ENCODE measurements at places on chromosomes 4 and X. TPM values are rescaled to one million over a fixed set of nuclear protein-coding genes. Genes with fewer than 3 reads are reported as not detected.

The PCSK1N gene
- total RNA-seq, result not detected

The TCP11X2 gene
- total RNA-seq, result not detected

The SPIN2A gene
- total RNA-seq, result 0.99 TPM

The CNGA2 gene
- total RNA-seq, result not detected

The WDFY3 gene
- total RNA-seq, result 72.7 TPM

The SMIM10 gene
- 6.4 TPM for total RNA-seq

The MAOB gene
- 7.7 TPM for total RNA-seq

Measured in smooth muscle cell of trachea (primary cell).